ENCODE measurements at places on chromosomes 2 and 18. TPM values are rescaled to one million over a fixed set of nuclear protein-coding genes. Genes with fewer than 3 reads are reported as not detected.

ALPP gene
- total RNA-seq: not detected

FSHR gene
- not detected for total RNA-seq

GPR55 gene
- total RNA-seq: 0.18 TPM

VRK2 gene
- total RNA-seq: 21.0 TPM

SERPINB13 gene
- total RNA-seq: not detected

MYO5B gene
- 9.9 TPM for total RNA-seq

AMER3 gene
- not detected for total RNA-seq

TYMS gene
- 1.8 TPM for total RNA-seq

TRAK2 gene
- total RNA-seq: 55.1 TPM

GALNT13 gene
- total RNA-seq: 0.49 TPM

DLX2 gene
- total RNA-seq: 0.27 TPM

UGT1A8 gene
- not detected for total RNA-seq

CHST9 gene
- 2.4 TPM for total RNA-seq

TMEM198 gene
- total RNA-seq: 2.1 TPM

POTEF gene
- total RNA-seq: 2.0 TPM

VSNL1 gene
- 0.67 TPM for total RNA-seq

NPC1 gene
- 77.3 TPM for total RNA-seq

FIGN gene
- total RNA-seq: 22.2 TPM

RNF181 gene
- 71.2 TPM for total RNA-seq

ZFP36L2 gene
- total RNA-seq: 172 TPM

SGPP2 gene
- 0.53 TPM for total RNA-seq

PTPRM gene
- total RNA-seq: 66.5 TPM

BBS5 gene
- total RNA-seq: 13.5 TPM

SLC16A14 gene
- total RNA-seq: 7.4 TPM

DYNC2LI1 gene
- total RNA-seq: 28.3 TPM
